Esophagus muscularis mucosa (tissue), 4 donors: ENCODE measurements at places on chromosomes 4 and X. TPM values are rescaled to one million over a fixed set of nuclear protein-coding genes. Genes with fewer than 3 reads are reported as not detected.

The TRPC3 gene
- total RNA-seq = 0.66 TPM

The TSC22D3 gene
- total RNA-seq = 1,047 TPM

The CCDC110 gene
- total RNA-seq = 2.9 TPM

The DCAF12L1 gene
- total RNA-seq = not detected

The FAM9B gene
- not detected for total RNA-seq

The SRPX gene
- 95.3 TPM for total RNA-seq

The PGAM4 gene
- not detected for total RNA-seq

The SHROOM3 gene
- 44.4 TPM for total RNA-seq

The ABLIM2 gene
- 4.2 TPM for total RNA-seq

The MSMO1 gene
- 10.8 TPM for total RNA-seq

The SPIN3 gene
- total RNA-seq = 9.7 TPM

The GPR143 gene
- not detected for total RNA-seq

The VCX2 gene
- total RNA-seq = not detected

The BEND4 gene
- total RNA-seq = under 0.01 TPM

DNA sequence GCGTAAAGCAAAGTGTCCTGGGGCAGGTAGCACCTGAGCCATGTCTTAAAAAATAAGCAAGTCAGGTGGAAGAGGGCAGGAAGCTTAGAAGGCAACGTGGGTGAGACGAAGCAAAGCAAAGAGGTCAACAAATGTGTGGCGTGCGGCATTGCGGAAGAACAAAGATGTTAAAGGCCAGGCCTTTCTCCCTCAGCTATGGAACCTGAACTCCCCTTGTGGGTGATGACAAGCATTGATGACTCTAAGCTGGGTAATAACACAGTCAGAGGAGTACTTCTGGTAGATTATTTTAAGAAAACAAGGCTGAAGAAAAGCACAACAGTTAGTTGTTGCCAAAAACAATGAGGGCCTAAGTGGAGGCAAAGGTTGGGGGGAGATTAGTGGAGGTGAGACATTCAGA is 29.0 kb upstream of the SORBS2 start:
- DNase-seq = no peak

GRCh38 chr4:762211-763190 is 56.9 kb downstream of the PCGF3 start:
- DNase-seq = no peak

GRCh38 chr4:184345573-184345922 is 127.9 kb upstream of the ENPP6 start:
- no peak for DNase-seq

DNA sequence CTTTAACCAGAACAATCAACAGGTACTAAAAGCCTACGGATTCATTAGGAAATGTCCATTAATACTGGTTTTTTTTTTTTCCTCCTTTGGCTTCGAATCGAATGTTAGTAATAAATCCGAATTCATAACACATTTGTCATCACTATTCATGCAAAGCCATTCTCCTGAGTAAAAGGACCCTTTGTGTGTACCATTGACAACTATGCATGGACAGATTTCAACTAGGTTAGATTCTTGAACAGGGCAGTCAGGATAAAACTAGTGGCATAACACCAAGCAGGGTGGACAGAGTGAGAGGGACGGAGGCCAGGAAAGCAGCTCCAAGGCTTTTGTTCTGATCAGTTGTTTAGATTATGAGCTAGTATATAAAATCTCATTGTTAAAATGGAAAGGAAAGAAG is 1722.0 kb upstream of the TENM3 start:
- DNase-seq = no peak

- DNase-seq = no peak
These were observed 39.1 kb downstream of the PDGFRA start for GRCh38 chr4:54268151-54268550.

DNA sequence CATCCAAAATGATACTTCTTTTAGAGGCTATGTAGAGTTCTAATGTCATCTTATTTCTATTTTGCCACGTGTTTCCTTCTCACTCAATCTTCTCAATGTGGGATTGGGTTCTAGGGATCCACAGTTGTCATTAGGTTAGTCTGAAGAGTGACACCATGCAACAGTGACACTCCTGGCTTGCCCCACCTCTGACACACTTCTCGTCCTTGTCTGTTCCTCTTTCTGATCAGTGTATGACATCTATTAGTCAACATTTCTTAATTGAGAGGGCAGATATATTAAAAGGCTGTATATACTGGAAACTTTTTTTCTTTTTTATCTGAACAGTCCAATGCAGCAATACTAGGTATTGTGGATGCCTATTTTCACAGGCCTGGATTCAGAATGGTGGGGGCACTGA is 67.6 kb upstream of the GYPA start:
- DNase-seq = no peak

DNA sequence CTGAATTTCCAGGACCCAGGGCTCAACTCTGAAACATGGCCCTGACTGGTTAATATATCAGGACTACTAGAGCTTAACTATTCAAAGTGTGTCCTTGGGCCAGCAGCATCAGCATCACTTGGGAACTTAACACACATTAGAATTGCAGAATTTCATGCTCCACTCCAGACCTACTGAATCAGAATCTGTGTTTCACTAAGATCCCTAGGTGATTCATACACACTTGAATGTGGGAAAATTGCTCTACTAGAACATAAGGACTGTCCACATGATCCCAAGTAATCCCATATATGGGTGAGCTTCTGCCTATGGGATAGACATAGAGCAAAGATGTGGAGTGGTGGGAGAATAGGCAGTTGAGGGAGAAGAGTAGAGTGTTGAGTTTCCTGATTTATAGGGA is 192.5 kb upstream of the CLNK start:
- no peak for DNase-seq

DNA sequence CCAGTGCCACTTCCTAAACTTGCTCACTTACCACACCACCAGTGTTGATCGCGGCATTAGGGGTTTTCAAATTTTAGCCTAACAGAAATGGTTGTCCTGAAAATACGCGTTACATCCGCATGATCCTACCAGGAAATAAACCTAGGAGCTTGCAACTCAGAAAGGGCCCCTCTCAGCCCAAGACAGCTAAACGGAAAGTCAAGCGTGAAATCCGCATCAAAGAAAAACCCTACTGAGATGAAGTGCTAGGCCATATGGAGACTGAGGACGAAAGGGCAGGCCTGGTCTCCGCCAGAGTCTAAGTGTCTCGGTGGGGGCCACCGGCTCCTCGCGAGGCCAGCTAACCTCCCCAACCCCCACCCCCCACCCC is 626 bp downstream of the YTHDC1 start:
- DNase-seq = no peak

GRCh38 chr4:175106301-175106700 is 188.1 kb downstream of the ADAM29 start:
- no peak for DNase-seq

DNA sequence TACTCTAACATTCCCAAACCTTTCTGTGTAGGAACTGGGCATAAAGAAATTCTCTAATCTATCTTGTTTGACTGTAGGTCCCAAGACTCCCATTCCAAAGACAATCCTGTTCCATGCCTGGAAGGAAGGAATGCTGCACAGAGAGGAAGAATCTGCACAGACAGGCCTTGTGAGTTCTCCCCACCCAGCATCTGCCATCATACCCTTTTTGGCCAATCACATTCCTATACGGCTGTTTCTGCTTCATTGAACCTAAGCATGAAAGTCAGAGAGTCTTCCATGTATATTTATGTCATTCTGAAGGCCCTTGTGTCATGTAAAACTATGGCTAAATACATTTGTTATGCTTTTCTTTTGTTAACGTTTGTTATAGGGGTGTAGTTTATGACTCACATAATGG is 667.7 kb upstream of the IGFBP7 start:
- DNase-seq = no peak

- DNase-seq = no peak
These were observed 19.2 kb downstream of the ZFYVE28 start for GRCh38 chr4:2399216-2399615.

- no peak for DNase-seq
These were observed 99.0 kb downstream of the PHKA2 start for GRCh38 chrX:18884916-18885315.

- DNase-seq = no peak
These were observed 15.6 kb downstream of the RPS3A start for GRCh38 chr4:151114986-151115385.

- DNase-seq = no peak
These were observed 77.2 kb downstream of the ARFIP1 start for GRCh38 chr4:152856960-152857359.

DNA sequence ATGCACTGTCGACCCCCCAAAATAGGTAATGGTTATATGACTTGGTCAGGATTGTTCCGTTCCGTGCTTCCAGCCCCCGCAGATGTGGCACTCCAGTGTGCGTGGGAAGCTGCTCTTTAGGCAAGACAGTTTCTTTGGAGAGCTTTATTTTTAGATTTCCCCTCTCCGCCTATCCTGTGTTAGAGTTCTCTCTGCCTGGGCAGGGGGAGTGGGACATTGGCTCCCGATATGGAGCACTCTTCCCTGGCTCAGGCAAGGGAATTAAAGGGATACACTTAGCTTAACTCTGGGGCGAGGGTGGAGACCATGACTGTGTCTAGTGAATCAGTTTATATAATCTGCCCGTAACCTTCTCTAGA is 36.0 kb downstream of the DLG3 start:
- DNase-seq = no peak

GRCh38 chrX:18941896-18942295 is 42.0 kb downstream of the PHKA2 start:
- no peak for DNase-seq

DNA sequence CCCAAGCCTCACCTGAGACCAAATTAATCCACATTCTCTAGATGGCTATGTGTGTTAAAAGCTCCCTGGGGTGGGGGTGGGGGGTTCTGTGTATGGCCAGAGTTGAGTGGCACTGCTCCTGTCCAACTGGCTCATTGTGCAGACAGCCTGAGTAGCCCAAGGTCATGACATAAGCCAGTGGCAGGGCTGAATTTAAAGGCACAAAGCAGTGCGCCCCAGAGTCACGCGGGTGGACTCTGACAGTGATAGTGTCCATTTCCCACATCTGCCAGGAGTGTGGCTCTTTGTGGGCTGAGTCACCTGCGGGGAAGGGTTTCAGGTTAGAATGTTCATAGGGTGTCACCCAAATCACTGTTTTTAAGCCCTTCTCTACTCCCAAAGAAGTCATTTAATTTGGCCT is 45.4 kb downstream of the SCD5 start:
- DNase-seq = no peak

GRCh38 chrX:49106930-49107329 is 16.6 kb downstream of the GPKOW start:
- no peak for DNase-seq

GRCh38 chr4:74168841-74169240 is 10.9 kb downstream of the MTHFD2L start:
- no peak for DNase-seq

GRCh38 chrX:136635235-136635634 is 12.7 kb upstream of the CD40LG start:
- no peak for DNase-seq

GRCh38 chrX:84336646-84337045 is 148.6 kb upstream of the RPS6KA6 start:
- DNase-seq = no peak

- no peak for DNase-seq
These were observed 76.7 kb downstream of the CLCN5 start for GRCh38 chrX:49999087-49999486.

GRCh38 chrX:45710081-45710801 is 509.6 kb upstream of the DIPK2B start:
- DNase-seq = no peak

- no peak for DNase-seq
These were observed 64.8 kb downstream of the QDPR start for GRCh38 chr4:17447056-17447455.

- no peak for DNase-seq
These were observed 270.2 kb upstream of the SMIM31 start for GRCh38 chr4:164483711-164484110.

DNA sequence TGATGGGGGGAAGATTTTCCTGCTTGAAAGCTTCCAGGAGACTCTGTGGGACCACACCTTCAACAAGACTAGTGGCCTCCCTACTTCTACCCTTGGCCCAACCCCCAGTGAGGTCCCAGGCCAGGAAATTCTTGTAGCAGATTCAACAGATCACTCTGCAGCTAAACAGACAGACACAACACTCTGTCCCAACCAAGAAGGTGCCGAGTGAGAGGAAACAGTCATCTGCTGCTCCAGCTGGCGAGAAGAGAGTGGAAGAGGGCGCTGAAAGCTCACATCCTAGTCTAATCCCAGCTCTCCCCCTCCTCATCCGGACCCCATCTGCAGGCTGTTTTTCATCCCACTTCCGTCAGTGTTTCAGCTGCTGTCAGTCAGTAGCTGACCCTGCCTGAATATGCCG is 63.4 kb downstream of the CHRDL1 start:
- no peak for DNase-seq
